Fibroblast of lung (primary cell): ENCODE measurements at places on chromosomes 6 and 20. TPM values are rescaled to one million over a fixed set of nuclear protein-coding genes. Genes with fewer than 3 reads are reported as not detected.

Gene LY6G6F
- not detected in 2 replicates for total RNA-seq

Gene ZNF831
- not detected in 2 replicates for total RNA-seq

Gene HTR1E
- total RNA-seq = not detected in 2 replicates

Gene C20orf144
- total RNA-seq = under 0.01 and 0.17 TPM in 2 replicates

Gene MEP1A
- total RNA-seq = not detected in 2 replicates

Gene DZANK1
- total RNA-seq = 0.77 and 0.83 TPM in 2 replicates

Gene C6orf15
- not detected in 2 replicates for total RNA-seq

Gene HCK
- not detected in 2 replicates for total RNA-seq

Gene OVOL2
- total RNA-seq = not detected in 2 replicates

Gene SLC2A10
- total RNA-seq = 42.1 and 47.2 TPM in 2 replicates

Gene SAMD10
- total RNA-seq = 0.77 and 0.99 TPM in 2 replicates

Gene DNAH8
- total RNA-seq = under 0.01 TPM in 2 replicates

Gene PROKR2
- not detected in 2 replicates for total RNA-seq

Gene MYL9
- 9.2 and 25.4 TPM in 2 replicates for total RNA-seq

Gene CST2
- total RNA-seq = not detected in 2 replicates

Gene ZBP1
- not detected in 2 replicates for total RNA-seq

Gene PPP1R14C
- 0.17 and 0.26 TPM in 2 replicates for total RNA-seq

Gene CCM2L
- total RNA-seq = not detected in 2 replicates

Gene RAB32
- total RNA-seq = 114 and 131 TPM in 2 replicates

Gene LY6G6C
- not detected in 2 replicates for total RNA-seq

Gene VSX1
- total RNA-seq = not detected in 2 replicates

Gene SLC12A5
- total RNA-seq = 0.26 and 0.50 TPM in 2 replicates

Gene TPD52L2
- 84.2 and 123 TPM in 2 replicates for total RNA-seq

Gene SLC24A3
- total RNA-seq = 1.8 and 4.9 TPM in 2 replicates

Gene CCN6
- total RNA-seq = not detected in 2 replicates

Gene PRSS16
- total RNA-seq = not detected in 2 replicates

Gene MOG
- not detected in 2 replicates for total RNA-seq

Gene CLVS2
- total RNA-seq = under 0.01 TPM in 1 of 2 replicates, not detected in the other

Gene GHRH
- total RNA-seq = not detected in 2 replicates

Gene THBD
- total RNA-seq = 1.5 and 8.4 TPM in 2 replicates

Gene CARMIL1
- total RNA-seq = 10.2 and 10.5 TPM in 2 replicates

Gene DSP
- under 0.01 TPM in 1 of 2 replicates, not detected in the other for total RNA-seq

Gene OPRM1
- not detected in 2 replicates for total RNA-seq

Gene SLC32A1
- not detected in 2 replicates for total RNA-seq

Gene MYO6
- total RNA-seq = 14.4 and 24.9 TPM in 2 replicates

Gene PAX1
- total RNA-seq = not detected in 2 replicates

Gene ATG5
- 63.4 and 64.7 TPM in 2 replicates for total RNA-seq

Gene OR2B6
- total RNA-seq = 0.17 TPM in 1 of 2 replicates, not detected in the other

Gene TFAP2B
- not detected in 2 replicates for total RNA-seq

Gene IPCEF1
- 0.26 and 0.33 TPM in 2 replicates for total RNA-seq

Gene ATP9A
- 53.7 and 96.3 TPM in 2 replicates for total RNA-seq

Gene STMND1
- total RNA-seq = not detected in 2 replicates

Gene SFTA2
- not detected in 2 replicates for total RNA-seq

Gene BLCAP
- 19.3 and 31.0 TPM in 2 replicates for total RNA-seq

Gene MUC22
- not detected in 2 replicates for total RNA-seq

Gene IP6K3
- 1.8 and 5.4 TPM in 2 replicates for total RNA-seq

Gene MACROD2
- total RNA-seq = 1.0 and 1.7 TPM in 2 replicates
